ENCODE measurements at places on chromosomes 2 and 18. TPM values are rescaled to one million over a fixed set of nuclear protein-coding genes. Genes with fewer than 3 reads are reported as not detected.

Gene GREB1L
- 3.2 TPM for polyA plus RNA-seq

Gene KIF1A
- 8.6 TPM for polyA plus RNA-seq

Gene CCDC178
- 0.53 TPM for polyA plus RNA-seq

Gene CROCC2
- 0.25 TPM for polyA plus RNA-seq

Gene MAP3K20
- polyA plus RNA-seq = 105 TPM

Gene SP140
- 0.43 TPM for polyA plus RNA-seq

Gene MYO3B
- 0.35 TPM for polyA plus RNA-seq

Gene CYP1B1
- polyA plus RNA-seq = 2.6 TPM

Gene MARCHF4
- polyA plus RNA-seq = 0.11 TPM

Gene MAL
- polyA plus RNA-seq = 3.0 TPM

Gene GPR75
- polyA plus RNA-seq = 2.0 TPM

Gene ZNF396
- 1.5 TPM for polyA plus RNA-seq

Gene CD28
- polyA plus RNA-seq = 5.6 TPM

Gene EMX1
- polyA plus RNA-seq = not detected

DNA sequence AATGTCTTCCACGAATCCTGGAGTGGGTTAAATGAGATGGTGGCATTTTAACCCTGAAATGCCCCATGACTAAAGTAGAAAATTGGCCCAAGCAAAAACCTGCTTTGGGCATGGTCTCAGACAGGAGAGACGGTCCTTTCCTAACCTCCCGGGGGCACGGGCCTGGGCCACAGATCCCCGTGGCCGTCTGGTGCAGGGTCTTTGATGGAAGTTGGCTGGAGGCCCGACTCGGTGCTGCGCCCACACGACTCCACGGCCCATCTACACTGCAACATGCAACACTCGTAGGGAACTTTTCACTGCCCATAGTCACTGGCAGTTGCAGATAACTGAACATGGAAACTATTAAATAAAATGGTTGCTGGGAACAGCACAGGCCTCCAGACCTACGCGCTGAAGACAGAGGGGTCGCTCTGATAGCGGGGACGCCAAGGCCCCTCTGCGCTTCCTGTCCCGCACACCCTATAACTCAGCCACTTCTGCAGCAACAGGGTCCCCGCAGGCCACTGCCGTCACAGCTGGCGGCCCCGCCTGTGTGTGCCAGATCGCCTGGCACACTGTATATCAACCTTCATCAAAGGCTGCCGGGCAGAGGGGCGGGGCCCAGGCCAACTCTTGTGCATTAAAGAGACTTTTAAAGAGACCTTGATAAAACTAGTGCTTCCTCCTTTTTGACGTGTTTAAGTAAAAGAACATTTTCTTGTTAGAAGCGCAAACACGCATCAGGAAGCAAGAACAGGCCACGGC, 214.1 kb downstream of the TWIST2 start:
- no peak for DNase-seq

- DNase-seq = no peak
Observed at GRCh38 chr2:128327180-128327964, 8.7 kb upstream of the HS6ST1 start.

GRCh38 chr2:201116115-201116958, at the start of gene CFLAR:
Gene CFLAR (plus strand): TSS chr2:201116164. CDS start chr2:201129866, 13,702 bp downstream.
- DNase-seq = peak; percentile 92

DNA sequence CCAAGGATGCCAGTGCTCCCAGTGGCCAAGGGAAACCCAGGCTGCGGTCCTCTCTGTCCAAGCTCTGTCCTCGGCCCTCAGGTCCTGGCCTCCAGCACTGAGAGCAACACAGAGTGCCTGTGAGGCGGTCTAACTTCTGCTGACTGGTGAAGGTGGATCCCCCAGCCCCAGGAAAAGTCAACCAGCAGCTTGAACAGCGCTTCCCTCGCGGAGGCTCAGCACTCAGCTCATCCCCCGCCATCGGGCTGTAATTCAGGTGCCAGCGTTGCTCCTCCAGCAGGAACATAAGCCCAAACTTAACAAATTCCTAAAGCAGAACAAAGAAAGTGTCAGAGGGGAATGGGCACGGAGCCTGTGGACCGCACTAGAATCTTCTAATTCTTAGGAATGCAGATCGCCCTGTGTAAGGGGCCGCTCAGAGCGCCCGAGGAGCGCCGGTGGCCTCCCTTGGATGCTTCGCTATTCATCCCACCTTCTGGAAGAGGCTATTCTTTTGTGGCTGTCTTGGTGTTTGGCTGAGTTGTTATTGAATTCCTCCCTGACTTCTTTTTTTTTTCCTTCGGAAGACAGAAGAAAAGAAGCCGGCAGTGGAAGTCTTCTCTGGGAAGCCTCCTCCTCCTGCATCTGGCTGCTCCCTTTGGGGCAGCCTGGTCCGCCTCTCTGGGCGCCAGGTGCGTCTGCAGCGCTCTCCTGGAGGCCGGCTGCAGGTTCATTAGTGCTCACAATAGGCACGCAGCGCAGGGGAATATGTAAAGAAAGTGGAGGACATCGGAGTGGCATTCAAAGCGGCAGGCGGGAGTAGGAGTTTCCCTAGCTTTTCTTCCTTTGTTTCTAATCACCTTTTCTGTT, 905.6 kb downstream of the TSN start:
- DNase-seq = peak; percentile 34

DNA sequence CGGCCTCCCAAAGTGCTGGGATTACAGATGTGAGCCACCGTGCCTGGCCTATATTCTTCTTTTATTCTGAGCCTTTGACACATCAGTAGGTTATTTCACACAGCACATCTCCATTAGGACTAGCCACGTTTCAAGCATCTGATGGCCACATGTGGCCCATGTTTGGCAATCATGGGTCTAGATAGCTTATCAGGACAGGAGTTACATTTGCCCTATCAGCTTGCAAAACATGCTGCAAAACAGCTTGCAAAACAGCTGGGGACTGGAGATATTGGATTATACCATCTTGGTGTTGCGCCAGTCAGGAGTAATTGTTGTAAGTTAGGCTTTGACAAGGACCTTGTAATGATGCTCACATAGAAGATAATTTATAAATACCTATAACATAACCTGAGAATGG, 94.9 kb downstream of the GBX2 start:
- DNase-seq = no peak

GRCh38 chr2:200627110-200627770, 41.4 kb downstream of the AOX1 start:
- DNase-seq = no peak

- no peak for DNase-seq
Observed at GRCh38 chr2:128797533-128797932, 478.9 kb upstream of the HS6ST1 start.

- peak; percentile 93 for DNase-seq
Observed at GRCh38 chr2:210392469-210392881, 77.5 kb upstream of the MYL1 start.

DNA sequence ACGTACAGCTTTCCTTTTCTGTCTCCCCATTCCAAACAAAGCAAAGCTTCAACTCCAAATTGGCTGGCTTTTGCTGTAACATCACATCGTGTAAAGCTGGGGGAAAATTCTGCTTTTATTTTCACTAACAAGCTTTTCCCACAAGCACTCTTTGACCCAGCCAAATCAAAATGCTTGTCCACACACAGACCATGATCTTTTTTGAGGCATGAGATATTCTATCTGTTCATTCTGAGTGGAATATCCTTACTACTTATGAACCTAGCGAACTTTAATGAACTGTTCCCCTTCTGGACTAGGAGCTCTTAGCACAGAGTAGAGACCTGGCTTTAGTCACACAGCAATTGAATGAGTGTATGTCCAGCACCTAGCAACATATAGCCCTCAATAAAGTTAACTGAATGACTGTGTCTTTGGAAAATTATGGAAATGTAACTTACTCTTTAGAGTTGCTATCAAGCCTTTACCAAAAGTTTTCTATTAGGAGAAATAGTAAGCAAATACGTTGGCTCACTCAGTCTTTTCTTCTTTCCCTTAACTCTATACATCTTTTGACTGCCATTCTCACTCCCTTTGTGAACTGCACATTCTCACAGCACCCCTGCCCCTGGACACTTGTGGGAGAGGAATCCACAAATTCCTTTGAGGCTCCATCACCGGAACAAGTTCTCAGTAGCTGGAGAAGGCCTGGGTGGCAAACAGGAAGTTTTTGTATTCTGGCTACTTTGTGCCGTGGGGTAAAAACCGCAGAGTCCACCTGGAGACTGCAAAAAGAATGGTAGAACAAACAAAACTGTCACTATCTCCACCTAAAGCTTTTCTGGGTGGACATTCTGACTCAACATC, 1.3 kb upstream of the UBE2E3 start:
- peak; percentile 48 for DNase-seq

- no peak for DNase-seq
Observed at GRCh38 chr2:190441564-190441963, 33.4 kb downstream of the MFSD6 start.

DNA sequence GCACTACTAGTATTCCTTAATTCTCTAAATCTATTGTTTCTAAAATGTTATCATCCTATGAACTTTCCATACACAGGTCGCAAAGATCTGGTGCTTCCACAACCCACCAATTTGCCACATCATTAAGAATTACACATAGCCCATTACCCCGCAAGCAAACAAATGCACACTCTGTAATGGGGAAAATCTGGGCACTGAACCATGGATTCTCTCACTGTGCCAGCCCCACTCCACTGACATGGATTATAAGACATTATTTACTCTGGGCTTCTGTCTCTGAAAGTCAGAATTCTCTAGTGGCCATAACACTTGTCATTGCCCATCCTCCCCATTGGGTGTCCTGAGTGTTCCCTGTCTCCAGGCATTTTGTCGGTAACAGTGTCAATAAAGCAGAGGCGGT, 537.1 kb downstream of the EPHA4 start:
- DNase-seq = no peak

GRCh38 chr2:102968375-102968774, 206.5 kb downstream of the TMEM182 start:
- DNase-seq = no peak

GRCh38 chr2:225464346-225465025, 65.0 kb downstream of the NYAP2 start:
- no peak for DNase-seq

GRCh38 chr2:47725808-47726207, 57.1 kb upstream of the MSH6 start:
- no peak for DNase-seq

DNA sequence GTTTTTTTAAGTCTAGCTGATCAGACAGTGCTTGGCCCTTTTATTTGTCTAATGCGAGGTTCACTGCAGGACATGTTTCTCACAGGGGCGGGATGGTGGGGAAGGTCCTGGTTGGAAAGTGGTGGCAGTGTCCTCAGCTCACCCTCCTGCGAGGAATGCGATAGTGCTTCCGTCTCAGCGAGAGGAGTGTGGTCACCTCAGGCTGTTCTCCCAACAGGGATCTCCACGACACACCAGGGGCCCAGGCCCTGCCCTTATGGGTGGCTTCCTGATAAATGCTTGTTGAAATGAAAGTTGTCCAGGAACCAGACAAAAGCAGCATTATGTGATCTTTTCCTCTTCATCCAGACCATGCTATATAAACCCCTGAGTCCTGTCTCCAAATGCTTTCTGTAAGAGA, 70.1 kb downstream of the BOLA3 start:
- DNase-seq = no peak

GRCh38 chr2:217809736-217810135, 193.1 kb downstream of the TNS1 start:
- DNase-seq = no peak

DNA sequence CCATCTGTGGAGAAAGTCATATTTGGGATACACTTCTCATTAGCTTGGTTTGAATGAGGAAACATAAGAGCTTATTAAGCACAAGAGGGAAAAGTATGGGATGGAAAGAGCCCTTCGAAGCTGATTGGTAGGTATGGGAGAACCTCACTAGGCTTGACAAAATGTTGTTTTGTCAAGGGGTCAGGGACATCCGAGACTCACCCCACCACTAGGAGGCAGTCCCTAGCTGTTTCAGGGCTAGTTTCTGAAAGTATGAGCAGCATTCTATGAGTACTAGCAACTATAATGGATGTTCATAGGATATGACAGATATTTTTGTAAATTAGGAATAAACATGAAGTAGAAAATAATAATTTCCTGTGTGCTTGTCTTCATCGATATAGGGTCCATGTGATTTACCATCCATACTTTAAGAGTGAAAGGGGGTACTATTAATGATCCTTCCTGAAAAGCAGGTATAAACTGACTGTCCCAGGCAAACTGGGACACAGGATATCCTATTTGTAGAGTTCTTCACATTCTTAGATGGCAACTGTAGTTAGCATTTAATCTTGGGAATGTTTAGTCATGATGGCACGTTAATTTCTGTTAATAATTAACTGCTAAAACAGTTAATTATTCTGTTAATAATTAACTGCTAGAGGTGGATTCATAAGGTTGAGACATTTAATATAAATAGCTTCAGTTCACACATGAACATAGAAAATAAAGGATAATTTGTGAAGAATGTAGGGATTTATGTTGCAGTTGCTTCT, 28.4 kb downstream of the OTX1 start:
- no peak for DNase-seq

- DNase-seq = no peak
Observed at GRCh38 chr2:161165266-161165665, 5.0 kb downstream of the TANK start.

DNA sequence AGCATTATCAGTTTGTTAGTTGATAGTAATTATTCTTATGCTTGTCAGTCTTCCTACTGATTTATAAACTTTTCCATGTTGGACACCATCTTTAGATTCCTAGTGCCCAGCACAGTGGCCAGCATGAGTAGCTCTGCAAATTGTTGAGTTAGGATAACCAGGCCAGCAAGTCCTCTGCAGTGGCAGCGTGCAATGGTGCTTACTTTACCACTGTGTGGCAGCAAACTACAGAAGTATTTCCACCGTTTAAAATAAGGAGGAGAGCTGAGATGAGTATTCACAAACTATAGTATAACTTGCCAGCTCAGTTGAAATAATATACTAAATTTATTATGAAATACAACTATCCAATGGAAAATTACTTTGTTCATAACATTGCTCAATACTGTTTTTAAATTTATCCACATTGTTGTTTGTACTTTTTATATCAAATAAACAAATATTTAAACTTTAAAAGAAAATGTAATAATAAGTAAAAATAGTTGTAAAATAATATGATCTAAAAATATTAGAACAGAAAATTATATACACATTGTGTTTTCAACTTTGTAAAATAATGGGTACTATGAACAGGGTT, 9.3 kb upstream of the THADA start:
- peak; percentile 59 for DNase-seq
